ENCODE measurements at places on chromosomes 12 and 14. TPM values are rescaled to one million over a fixed set of nuclear protein-coding genes. Genes with fewer than 3 reads are reported as not detected.

The ABCD2 gene
- polyA plus RNA-seq: 1.5 TPM

The TEX22 gene
- 1.0 TPM for polyA plus RNA-seq

The GPD1 gene
- not detected for polyA plus RNA-seq

The KRT78 gene
- not detected for polyA plus RNA-seq

The LRRC10 gene
- polyA plus RNA-seq: not detected

The FOXM1 gene
- 0.88 TPM for polyA plus RNA-seq

The PTPRQ gene
- not detected for polyA plus RNA-seq

The GAS2L3 gene
- not detected for polyA plus RNA-seq

The ERP27 gene
- polyA plus RNA-seq: 1.9 TPM

The KRT3 gene
- not detected for polyA plus RNA-seq

The TBK1 gene
- 18.5 TPM for polyA plus RNA-seq

The OVCH1 gene
- polyA plus RNA-seq: not detected
